Spleen (tissue), 13 donors: ENCODE measurements at places on chromosomes 7 and 10. TPM values are rescaled to one million over a fixed set of nuclear protein-coding genes. Genes with fewer than 3 reads are reported as not detected.

Gene ADAM8
- total RNA-seq: 43.3 TPM

Gene CABCOCO1
- not detected for total RNA-seq

Gene KAZALD1
- total RNA-seq: 57.3 TPM

Gene ZNF365
- 1.3 TPM for total RNA-seq

Gene SPDYE2
- total RNA-seq: not detected

Gene GNG11
- 27.3 TPM for total RNA-seq
